ENCODE measurements at places on chromosomes 7 and 10. TPM values are rescaled to one million over a fixed set of nuclear protein-coding genes. Genes with fewer than 3 reads are reported as not detected.
A peak's percentile ranks its signal among the peaks of the same experiment; 100 is the strongest.

The ACTR3C gene
- 6.5 TPM for total RNA-seq

- DNase-seq = no peak
Observed at GRCh38 chr7:80520199-80520598, 8.3 kb upstream of the GNAT3 start.

DNA sequence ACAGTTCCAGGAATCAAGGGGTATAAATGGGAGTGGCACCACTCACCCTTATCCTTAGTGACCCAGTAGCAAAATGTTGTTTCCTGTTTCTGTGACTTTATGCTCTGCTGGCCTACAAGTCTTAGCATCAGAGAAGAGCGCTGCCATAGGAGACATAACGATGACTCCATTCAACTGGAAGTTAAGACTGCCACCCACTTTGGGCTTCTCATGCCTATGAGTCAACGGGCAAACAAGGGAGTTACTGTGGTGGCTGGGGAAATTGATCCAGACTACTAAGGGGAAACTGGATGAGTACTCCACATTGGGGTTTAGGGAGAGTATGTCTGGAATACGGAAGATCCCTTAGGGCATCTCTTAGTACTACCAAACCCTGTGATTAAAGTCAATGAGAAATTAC lies 40.6 kb upstream of the PIK3CG start:
- DNase-seq = no peak

- DNase-seq = no peak
Observed at GRCh38 chr10:89494068-89494467, 41.3 kb downstream of the SLC16A12 start.

DNA sequence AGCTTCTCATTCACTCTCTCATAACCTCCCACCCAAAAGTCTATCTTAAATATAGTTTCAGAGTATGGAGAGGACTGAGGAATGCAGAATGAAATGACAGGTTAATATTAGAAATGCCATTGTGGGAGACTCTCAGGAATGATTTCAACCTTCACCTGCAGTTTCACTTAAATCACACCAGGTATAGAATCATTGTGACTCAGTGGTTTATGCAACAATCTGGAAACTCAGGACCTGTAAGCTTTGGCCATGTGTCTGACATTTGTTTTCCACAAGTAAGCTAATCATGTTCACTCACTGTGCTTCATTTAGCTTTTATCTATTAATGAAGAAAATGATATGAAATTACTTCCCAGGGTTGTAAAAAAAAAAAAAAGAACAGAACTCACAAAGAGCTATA lies 8.7 kb upstream of the PTPN12 start:
- no peak for DNase-seq

DNA sequence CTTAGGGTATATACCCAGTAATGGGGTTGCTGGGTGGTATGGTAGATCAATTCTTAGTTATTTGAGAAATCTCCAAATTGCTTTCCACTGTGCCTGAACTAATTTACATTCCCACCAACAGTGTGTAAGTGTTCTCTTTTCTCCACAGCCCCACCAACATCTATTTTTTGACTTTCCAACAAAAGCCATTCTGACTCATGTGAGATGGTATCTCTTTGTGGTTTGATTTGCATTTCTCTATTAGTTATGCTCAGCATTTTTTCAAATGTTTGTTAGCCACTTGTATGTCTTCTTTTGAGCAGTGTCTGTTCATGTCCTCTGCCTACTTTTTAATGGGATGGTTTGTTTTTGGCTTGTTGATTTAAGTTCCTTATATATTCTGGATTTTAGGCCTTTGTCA lies 66.4 kb downstream of the MGAM2 start:
- no peak for DNase-seq

The TSPAN33 gene
- 9.5 TPM for total RNA-seq

The TMEM196 gene
- total RNA-seq = 1.0 TPM

DNA sequence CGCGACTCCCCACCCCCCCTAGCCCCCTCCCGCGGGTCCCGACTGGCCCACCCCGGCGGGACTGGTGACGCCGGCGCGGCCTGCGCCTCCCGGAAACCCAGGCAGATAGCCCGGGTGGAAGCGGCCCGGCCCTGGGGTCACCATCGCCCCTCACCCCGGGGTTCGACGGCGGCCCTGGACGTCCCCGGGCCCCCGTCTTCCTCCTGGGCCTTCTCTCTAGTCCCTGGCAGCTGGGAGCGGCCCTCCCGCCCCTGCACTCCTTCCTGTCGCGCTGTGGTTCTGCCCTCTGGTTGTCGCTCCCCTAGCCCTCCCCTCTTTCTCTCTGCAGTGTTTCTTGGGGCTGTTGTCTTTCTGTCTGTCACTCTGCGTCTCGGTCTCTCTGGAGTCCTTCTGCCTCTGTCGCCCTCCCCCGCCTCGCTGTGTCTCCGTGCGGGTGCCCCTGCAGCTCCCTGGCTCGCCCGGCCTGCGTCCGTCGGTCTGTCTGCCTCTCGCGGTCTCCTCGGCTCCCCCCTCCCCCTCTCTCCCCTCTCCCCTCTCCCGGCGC lies 90.5 kb upstream of the PAX2 start:
- DNase-seq = no peak

The EVX1 gene
- 1.1 TPM for total RNA-seq

DNA sequence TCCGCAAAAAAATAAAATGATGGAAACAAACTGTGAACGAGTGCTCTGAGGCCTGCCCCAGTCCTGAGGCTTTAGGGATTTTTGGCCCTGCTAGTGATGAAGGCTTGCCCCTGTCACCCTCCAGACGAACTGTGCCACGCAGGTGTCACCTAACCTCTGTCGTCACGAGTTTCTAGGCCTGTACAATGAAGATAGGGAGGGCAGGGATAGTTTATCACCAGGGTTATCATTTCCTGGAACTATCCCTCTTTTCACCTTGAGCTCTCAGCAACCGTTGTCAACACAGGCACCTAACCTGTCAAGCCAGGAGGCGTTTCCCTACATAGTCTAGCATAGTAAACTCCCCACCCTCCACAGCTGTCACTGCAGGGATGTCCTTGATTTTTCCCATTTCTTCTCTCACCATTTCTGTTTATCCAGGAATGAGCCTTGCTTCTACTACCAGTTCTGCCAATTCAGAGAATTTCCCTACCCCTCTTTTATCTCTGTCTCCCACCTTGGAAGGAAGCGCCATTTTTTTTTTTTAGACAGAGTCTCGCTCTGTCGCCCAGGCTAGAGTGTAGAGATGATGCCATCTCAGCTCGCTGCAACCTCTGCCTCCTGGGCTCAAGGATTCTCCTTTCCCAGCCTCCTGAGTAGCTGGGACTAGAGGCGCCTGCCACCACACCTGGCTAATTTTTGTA lies 2.2 kb upstream of the ACHE start:
- no peak for DNase-seq

- DNase-seq = no peak
Observed at GRCh38 chr10:5507649-5508131, 8.3 kb upstream of the CALML5 start.

GRCh38 chr7:127107601-127108007 lies 145.1 kb downstream of the GRM8 start:
- peak; percentile 54 for DNase-seq

DNA sequence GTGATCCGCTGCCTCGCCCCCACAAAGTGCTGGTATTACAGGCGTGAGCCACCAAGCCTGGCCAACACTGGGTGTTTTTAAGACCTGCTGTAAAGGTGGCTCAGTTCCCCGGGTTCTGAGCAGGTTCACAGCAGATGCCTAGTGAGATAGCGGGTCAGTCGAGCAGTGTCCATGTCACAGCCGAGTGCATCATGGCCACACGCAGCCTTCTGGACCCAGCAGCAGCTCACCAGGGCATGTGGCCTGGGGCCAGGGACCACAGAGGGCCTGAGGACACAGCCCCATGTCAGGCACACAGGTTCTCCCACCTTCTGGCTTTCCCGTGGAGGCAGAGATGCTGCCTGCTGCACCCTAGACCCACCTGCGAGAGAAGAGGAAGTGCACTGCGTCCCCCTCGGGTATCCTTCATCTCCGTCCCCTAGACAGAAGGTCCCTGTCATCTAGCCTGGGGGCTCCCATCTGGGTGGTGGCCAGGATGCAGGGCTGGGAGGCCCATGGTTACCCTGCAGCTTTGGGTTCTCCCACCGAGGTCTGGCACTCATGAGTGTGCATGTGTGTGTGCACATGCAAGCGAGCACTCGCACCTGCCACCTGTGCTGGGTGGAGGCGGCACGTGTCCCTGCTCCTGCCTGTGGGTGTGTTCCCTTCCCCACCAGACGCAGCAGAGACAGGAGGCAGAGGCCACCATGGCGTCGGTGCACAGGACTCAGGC lies 98.6 kb downstream of the NKX6-2 start:
- no peak for DNase-seq

The STX1A gene
- total RNA-seq = 9.0 TPM

- DNase-seq = no peak
Observed at GRCh38 chr10:4343091-4343490, 482.9 kb upstream of the AKR1E2 start.

GRCh38 chr7:134804351-134804750 lies 24.9 kb downstream of the CALD1 start:
- DNase-seq = no peak

The PNLIP gene
- total RNA-seq = not detected

DNA sequence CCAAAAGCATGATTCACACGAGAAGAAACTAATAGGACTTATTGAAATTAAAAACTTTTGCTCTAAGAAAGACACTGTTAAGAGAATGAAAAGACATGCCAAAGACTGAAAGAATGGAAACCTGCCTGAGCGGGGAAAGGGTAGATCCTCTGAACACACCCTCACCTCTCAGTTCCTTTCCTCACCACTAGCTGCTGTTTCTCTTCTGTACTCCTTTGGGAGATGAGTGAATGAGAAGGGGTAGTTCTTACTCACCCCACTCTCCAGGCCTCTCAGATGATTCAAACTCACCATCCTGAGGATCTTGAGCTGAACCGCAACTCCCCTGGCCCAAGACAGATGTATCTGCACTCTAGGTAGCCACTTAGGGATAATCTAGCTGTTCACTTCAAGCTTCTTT lies 41.9 kb downstream of the IQUB start:
- no peak for DNase-seq

The CDC14C gene
- total RNA-seq = not detected

GRCh38 chr10:8504499-8504898 lies 450.0 kb downstream of the GATA3 start:
- DNase-seq = no peak

GRCh38 chr10:127648885-127649284 lies 88.1 kb upstream of the FOXI2 start:
- DNase-seq = no peak

GRCh38 chr10:34585422-34586112 lies 229.5 kb downstream of the PARD3 start:
- DNase-seq = no peak

DNA sequence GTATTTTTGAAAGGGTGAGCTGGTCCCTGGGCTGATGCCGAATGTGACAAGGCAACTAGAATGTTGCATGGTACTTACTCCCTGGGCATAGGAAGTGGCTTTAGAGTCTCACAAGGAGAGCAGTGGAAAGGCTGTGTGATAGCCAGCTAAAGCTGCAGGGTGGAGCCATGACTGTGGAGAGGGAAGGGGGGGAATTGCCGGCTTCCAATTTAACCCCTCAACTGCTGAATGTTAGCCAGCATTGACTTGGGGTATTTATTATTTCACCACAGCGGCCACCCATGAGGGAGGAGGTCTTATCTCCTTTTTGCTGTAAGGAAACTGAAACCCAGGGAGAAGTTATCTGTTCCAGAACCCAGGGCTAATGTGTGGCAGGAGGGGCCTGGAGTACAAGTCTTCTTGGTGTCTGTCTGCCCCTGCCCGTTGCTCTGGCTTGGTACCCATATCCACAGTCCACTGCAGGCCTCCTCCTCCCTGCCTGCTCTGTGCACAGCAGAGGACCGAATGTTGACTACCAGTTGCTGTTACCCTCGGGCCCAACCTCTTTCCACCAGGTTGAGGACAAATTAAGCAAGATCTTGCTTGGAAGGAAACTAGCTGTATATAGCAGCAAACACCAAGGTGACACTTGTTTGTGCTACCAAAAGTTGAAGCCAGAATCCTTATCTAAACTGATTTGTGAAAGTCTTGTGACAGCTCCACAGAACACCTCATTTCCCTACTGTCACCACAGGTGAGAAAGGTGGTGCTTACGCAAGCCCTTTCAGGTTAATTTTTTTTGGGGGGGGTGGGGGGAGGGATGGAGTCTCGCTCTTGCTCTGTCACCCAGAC lies 37.6 kb downstream of the WBP1L start:
- DNase-seq = no peak

The ASB10 gene
- total RNA-seq = not detected

The OR13A1 gene
- total RNA-seq = 0.85 TPM

DNA sequence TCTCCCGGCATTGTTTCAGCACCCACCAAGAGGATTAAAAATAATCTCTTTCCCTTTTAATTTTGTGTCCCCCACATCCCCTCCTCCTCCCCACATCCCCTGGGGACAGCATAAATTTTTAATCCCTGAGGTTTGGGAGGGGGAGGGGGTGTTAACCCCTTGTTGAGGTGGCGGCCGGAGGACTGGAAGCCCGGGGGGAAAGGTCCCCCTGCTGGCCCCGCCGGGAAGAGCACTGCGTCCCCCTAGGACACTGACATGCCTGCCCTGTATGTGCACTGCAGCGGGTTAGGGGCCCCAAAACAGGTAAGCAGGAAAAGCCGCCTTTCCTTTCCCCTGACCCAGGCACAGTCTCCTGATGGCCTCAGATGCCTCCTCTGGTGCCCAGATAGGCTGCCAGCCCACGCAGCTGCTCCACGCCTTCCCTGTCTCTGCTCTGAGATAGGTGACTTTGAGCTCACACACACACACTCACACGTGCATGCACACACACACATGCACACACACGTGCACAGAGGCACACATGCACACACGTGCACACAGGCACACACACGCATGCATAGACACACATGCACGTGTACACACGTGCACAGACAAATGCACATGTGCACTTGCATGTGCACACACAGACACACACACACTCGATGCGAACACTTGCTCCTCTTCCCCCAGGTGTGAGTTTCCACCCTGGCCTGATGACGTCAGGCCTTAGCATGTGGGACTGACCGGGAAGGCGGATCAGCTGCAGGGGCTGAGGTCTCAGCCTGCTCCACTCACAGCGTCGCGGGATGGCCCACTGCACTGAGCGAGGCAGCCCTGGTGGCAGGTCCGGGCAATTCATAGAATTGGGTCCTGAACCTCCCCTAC lies 12.3 kb downstream of the CNPY1 start:
- DNase-seq = no peak

The SBDS gene
- total RNA-seq = 60.0 TPM

All from urinary bladder (tissue), 4 donors.